Trophoblast cell (in vitro differentiated cells and primary cell): ENCODE measurements at places on chromosomes 11 and 22.
A peak's percentile ranks its signal among the peaks of the same experiment; 100 is the strongest.

DNA sequence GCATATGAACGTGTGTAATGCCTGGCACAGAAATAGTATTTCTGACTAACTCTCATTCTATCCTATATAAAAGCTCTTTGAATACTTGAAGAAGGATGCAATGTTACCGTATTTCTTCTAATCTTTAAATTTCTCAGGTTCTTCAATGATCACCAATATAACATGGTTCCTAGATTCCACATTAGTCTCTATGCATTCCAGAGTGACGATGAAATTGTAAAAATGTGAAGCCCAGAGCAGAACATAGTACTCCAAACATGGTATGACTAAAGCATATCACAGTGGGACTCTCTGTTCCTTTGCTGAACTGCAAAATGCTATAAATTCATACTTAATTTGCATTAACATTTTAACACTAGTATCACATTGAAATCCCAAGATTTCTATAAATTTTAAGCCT lies 877.6 kb upstream of the CHORDC1 start:
- H3K36me3 ChIP-seq = no peaks in the 10 kb centered on the region
- H3K4me3 ChIP-seq = no peak overlapping the region
- no peaks in the 10 kb centered on the region for H3K4me1 ChIP-seq
- no peak for DNase-seq
- no peak overlapping the region for H3K27ac ChIP-seq

GRCh38 chr11:34174412-34175041 lies 69.1 kb downstream of the NAT10 start:
- H3K4me1 ChIP-seq = peaks cover 3% of the 10 kb centered on the region
- peak; percentile 74 for DNase-seq
- peaks cover 11% of the 10 kb centered on the region for H3K36me3 ChIP-seq
- H3K27me3 ChIP-seq = no peaks in the 10 kb centered on the region
- H3K27ac ChIP-seq = no peak overlapping the region

GRCh38 chr22:42275970-42276369 lies 5.5 kb upstream of the TCF20 start:
- peaks cover 2% of the 10 kb centered on the region for H3K4me1 ChIP-seq
- H3K27me3 ChIP-seq = no peaks in the 10 kb centered on the region
- H3K4me3 ChIP-seq = no peak overlapping the region
- H3K36me3 ChIP-seq = no peaks in the 10 kb centered on the region
- no peak for DNase-seq
- H3K27ac ChIP-seq = no peak overlapping the region

DNA sequence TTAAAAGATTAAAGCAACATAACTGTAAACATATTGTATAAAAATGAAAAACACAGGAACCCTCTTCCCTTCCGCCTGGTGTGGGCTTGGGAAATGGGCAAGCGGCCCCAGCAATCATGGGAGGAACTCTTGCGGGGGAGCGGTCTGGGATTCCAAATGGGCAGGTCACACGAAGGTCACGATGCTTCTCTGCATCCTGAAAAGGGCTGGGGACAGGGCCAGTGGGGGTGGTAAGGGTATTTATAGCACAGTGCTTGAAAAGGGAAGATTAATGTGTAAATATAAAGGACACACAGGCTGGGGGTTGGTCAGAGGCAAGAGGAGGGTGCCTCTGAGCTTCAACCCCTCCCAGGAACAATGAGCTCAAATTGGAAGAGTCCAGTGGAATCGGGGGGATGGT lies 46.9 kb upstream of the OR4B1 start:
- H3K27ac ChIP-seq = no peak overlapping the region
- H3K36me3 ChIP-seq = peaks cover under 1% of the 10 kb centered on the region
- no peak overlapping the region for H3K4me3 ChIP-seq
- no peaks in the 10 kb centered on the region for H3K4me1 ChIP-seq
- DNase-seq = no peak

DNA sequence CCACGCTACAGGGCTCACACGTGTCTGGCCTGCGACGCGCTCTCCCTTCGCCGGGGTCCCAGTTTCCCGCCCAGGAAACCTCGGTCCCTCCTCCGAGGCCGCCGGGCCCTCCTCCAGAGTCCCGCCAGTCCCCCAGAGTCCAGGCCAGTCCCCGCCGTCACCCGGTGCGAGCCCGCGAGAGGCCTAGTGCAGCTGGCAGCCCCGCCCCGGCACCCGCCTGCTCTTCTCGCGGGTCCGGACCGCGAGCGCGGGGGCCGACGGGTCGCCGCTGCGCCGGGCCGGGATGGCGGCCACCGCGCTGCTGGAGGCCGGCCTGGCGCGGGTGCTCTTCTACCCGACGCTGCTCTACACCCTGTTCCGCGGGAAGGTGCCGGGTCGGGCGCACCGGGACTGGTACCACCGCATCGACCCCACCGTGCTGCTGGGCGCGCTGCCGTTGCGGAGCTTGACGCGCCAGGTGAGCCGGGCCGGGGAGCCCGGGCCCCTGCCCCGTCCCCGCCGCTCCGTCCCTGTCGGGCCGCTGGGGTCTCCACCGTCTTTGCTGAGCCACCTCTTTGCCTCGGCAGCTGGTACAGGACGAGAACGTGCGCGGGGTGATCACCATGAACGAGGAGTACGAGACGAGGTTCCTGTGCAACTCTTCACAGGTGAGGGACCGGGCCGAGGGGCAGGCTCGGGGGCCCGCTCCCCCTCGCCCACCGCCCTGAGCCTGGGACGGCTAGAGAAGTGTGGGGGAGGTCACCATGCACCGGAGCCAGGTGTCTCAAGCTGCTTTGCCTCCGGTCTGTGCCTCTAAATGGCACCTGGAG lies at the start of gene PTPMT1:
PTPMT1 (plus strand) TSS at position 260 of the 809 bp plus-strand sequence; CDS start at position 284, 24 bp downstream.
- peak within 1 kb of the TSS; percentile 87 for H3K4me3 ChIP-seq
- DNase-seq = peak; percentile 70
- peak within 1 kb of the TSS; percentile 14 for H3K27ac ChIP-seq
- H3K4me1 ChIP-seq = no peaks in the 10 kb centered on the region
- H3K36me3 ChIP-seq = peaks cover 5% of the 10 kb centered on the region

- peaks cover 49% of the 10 kb centered on the region for H3K27me3 ChIP-seq
- peaks cover 10% of the 10 kb centered on the region for H3K4me1 ChIP-seq
- H3K4me3 ChIP-seq = no peak overlapping the region
- DNase-seq = peak; percentile 78
These were observed 4.7 kb downstream of the KLHL35 start for GRCh38 chr11:75428281-75428724.

DNA sequence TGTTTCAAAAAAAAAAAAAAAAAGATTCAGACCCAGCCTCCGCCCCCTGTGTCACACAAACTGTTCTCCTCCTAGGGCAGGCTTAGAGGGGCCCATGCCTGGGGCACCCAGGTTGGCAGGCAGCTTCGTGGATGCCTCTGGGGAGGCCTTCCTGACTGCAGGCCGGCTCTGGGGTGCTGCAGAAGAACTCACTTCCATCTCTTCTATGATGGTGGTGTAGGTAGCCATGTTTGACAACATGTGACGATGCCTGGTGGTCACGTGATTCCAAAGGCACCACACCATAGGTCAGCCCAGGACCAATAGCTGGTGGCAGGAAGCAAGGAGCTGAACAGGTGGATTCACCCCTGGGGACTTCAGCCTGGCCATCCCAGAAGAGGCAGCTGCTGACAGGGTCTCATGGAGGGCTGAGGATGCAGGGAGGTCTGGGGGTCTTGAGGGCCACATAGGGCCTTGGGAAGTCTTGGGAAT lies 24.1 kb upstream of the CELSR1 start:
- H3K4me3 ChIP-seq = no peak overlapping the region
- H3K36me3 ChIP-seq = no peaks in the 10 kb centered on the region
- H3K27ac ChIP-seq = no peak overlapping the region
- no peaks in the 10 kb centered on the region for H3K27me3 ChIP-seq
- no peak for DNase-seq

DNA sequence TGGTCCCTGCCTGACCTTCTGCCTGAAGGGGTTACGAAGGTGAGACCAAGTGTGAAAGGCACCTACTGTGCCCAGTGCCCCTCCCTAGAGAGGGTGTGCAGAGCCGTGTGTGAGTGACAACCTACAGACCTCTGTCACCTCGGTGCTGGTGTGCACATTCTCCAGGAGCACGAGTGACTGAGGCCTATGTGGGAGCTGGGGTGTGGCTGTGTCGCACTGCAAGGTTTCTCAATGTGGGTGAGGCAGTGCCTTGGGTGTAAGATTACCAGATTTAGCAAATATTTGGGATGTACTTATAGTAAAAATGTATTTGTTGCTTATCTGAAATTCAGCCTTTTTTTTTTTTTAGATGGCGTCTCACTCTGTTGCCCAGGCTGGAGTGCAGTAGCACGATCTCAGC lies 5.6 kb downstream of the STARD10 start:
- peaks cover 14% of the 10 kb centered on the region for H3K4me1 ChIP-seq
- no peaks in the 10 kb centered on the region for H3K36me3 ChIP-seq
- DNase-seq = no peak
- H3K27me3 ChIP-seq = no peaks in the 10 kb centered on the region
- no peak overlapping the region for H3K4me3 ChIP-seq

DNA sequence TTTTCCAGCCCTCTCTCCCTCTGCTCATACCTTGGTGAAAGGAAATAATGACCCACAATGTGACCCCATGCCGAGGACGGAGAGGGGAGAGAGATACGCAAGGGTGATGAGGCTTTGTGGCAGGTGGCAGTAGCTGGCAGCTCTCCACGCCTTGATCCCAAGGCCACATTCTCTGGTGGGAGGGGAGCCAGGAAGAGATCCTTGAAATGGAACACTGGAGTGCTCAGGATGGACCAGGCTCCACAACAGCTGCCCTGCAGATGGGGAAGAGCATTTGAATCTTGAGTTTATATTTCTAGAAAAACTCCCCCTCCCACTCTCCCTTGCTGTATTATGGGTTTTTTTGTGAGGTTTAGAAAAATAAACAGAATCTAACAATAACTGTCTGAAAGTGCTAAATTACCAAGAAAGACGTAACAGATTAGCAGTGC lies 61.6 kb upstream of the CDON start:
- H3K4me3 ChIP-seq = no peak overlapping the region
- H3K27me3 ChIP-seq = no peaks in the 10 kb centered on the region
- DNase-seq = no peak
- H3K27ac ChIP-seq = no peak overlapping the region
- H3K36me3 ChIP-seq = no peaks in the 10 kb centered on the region

DNA sequence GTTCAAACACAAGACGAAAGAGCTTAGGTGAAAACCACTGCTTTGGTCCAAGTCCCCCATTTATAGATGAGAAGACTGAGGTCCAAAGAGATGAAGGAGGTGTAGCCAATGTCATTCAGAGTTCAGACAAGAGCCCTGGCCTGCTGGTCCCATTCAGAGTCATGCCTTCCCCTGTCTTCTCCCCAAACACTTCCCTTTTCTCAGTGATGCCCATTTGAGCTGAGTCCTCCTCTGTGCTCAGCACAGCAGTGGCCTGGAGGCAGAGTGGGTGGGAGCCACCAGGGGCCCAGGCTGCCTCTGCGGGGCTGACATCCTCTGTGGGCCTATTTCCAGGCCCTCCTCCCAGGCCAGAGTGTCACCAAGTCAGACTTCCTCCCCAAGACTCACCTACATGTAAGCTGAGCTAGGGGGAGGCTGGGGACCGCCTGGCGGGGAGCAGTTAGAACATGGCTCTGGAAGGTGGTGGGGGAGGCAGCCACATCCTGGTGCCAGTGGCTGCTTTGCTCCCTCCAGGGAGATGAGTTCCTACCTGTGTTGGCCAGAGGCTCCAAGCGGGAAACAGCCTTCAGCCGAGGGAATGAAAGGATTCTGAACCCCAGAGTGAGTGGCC lies 22.4 kb upstream of the LRRC10B start:
- DNase-seq = no peak
- no peaks in the 10 kb centered on the region for H3K36me3 ChIP-seq
- no peaks in the 10 kb centered on the region for H3K27me3 ChIP-seq

GRCh38 chr22:32606181-32606580 lies 131.6 kb downstream of the FBXO7 start:
- no peaks in the 10 kb centered on the region for H3K27me3 ChIP-seq
- peak overlapping the region; percentile 83 for H3K27ac ChIP-seq
- no peaks in the 10 kb centered on the region for H3K36me3 ChIP-seq
- H3K4me1 ChIP-seq = peaks cover 28% of the 10 kb centered on the region
- DNase-seq = peak; percentile 72
